Choroid plexus epithelial cell (primary cell): ENCODE measurements at places on chromosomes 3 and 15.

DNA sequence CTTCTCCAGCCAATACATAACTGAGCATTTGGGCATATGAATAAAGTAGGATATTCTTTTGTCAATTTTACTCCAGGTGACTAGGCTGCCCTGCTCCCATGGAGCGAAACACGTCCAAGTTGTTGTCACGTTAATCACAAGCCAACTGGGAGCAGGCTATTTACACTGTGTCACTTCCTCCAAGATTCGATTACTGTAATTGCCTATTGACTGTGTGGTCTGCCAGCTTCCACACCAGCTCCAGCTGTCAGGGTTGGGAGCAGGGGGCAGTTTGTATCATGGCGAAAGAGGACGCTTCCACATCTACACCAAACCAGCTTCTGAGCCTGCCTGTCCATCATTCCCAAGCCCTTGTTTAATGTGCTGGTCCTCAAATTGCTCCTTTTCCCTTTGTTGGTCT is 89.2 kb upstream of the RORA start:
- DNase-seq, result no peak

DNA sequence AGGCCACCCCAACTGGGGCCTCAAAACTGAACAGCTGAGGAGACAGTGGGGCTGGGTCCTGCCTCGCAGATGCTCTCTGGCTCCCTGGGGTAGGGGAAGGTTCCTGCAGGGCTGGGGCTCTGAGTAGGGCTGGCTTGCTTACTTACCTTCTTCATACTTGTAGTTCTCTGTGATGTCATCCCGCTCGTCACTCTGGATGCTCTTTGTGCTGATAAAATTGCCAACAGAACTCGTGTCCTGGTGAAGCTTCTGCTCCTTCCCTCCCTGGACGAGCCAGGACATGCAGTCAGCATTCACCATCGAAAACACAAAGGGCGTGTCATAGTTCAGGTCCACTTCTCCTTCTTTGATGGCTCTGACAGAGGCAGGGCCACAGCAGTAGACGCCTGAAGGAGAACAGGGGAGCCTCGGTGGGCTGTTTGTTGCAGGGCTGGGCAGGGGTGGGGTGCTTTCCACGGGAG is 17.9 kb upstream of the EPB42 start:
- no peak for DNase-seq

GRCh38 chr3:7205535-7205934 is 344.6 kb downstream of the GRM7 start:
- no peak for DNase-seq

DNA sequence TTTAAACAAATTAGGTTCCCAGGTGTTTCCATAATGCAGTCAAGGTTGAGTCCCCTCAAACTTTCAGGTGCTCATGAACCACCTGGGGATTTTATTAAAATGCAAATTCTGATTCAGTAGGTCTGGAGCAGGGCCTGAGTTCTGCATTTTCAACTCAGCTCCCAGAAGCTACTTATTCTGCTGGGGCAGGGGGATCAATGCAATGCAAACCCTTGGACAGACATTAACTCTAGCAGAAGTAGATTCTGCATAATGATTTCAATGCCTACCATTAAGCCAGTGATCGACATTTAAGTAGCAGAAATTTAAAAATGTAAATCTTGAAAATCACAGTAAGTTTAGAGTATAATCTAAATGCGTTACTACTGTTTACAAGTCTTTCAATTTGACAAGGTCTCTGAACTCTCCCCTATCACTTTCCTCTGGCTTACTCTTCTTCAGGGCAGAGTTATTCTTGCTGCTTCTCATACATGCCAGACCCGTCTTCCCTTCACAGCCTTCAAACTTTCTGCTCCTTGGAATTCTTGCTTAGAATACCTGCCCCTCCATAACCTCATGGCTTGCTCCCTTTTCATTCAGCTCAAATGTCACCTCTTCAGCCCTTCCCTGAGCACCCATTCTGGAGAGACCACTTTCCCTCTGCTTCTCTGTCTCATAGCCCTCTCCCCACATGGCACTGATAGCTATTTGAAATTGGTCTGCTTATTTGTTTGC is 19.3 kb upstream of the DPPA4 start:
- no peak for DNase-seq

DNA sequence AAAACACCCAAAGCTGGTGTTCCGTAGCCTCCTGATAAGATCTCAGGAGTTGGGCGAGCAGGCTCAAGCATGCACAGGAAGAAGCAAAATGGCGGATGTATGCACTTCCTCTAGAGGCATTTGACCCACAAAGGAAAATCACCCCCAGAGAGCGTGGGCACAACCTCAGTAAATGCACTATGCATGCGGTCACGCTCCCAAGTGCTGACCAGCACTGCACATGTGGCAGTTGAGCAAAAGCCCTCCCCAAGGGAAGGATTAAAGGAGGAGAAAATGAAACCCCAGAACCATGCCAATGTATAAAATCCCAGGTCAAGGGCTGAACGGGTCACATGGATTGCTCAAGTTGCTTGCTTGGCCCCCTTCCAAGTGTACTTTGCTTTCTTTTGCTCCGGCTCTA is 289.4 kb upstream of the IGF1R start:
- DNase-seq, result no peak

- DNase-seq, result no peak
Measured at GRCh38 chr3:129061023-129061887, 676 bp downstream of the GP9 start.

DNA sequence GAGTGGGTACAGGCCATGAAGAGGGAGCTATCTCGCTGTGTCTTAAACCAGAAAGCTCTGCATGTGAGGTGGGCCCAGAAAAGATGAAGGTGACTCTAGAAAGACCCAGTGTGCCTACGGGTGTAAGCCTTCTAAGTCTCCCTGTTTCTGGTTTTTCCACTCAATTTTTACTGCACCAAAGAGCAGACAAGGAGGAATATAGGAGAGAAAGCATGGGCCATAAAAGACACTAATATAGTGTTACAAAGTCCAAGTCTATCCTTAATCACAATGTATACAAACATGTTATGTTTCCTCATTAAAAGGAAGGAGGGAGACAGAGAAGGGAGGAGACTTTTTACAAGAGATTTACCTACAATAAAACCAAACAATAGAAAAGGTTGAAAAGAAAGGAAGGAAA is 24.1 kb upstream of the ZKSCAN7 start:
- DNase-seq, result no peak

- no peak for DNase-seq
Measured at GRCh38 chr3:149280671-149281349, 52.6 kb downstream of the TM4SF18 start.

DNA sequence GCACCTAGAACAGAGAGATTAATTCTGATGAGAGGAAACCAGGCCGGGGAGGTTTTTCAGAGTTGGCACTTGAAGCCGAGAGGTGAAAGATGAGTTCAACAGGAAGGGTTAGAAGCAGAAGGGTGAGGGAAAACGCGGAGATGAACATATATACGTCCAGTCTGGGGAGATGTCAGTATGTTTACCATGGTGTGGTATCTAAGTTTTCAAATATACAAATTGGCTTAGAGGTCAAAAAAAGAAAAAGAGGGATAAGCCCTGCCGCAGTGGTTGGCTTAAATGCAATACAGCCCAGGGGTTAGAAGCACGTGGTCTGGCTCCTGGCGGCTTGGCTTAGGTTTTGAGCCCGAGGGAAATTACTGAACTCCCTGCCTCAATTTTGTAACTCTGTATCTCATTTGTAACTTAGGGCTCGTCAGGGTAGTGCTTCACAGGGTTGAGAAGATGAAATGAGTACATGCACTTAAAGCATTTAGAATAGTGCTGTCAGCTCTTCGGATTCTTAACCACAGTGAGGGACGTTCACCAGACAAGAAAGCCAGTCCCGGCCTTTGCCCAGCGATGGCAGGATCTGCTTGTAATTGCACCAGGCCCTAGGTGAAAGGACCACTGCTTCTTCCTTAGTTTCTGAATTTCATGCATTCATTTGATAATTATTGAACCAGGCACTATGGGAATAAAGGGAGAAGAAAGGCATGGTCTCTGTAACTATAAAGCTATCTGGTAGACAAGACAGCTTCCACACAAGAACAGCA is 6.4 kb downstream of the HES1 start:
- peak; percentile 71 for DNase-seq

- DNase-seq, result no peak
Measured at GRCh38 chr15:27166917-27167316, 195.9 kb downstream of the GABRG3 start.

GRCh38 chr3:18124501-18124900 is 300.6 kb downstream of the SATB1 start:
- peak; percentile 84 for DNase-seq
